ENCODE measurements at places on chromosomes 2 and 18. TPM values are rescaled to one million over a fixed set of nuclear protein-coding genes. Genes with fewer than 3 reads are reported as not detected.

The AQP12B gene
- total RNA-seq, result under 0.01 TPM

DNA sequence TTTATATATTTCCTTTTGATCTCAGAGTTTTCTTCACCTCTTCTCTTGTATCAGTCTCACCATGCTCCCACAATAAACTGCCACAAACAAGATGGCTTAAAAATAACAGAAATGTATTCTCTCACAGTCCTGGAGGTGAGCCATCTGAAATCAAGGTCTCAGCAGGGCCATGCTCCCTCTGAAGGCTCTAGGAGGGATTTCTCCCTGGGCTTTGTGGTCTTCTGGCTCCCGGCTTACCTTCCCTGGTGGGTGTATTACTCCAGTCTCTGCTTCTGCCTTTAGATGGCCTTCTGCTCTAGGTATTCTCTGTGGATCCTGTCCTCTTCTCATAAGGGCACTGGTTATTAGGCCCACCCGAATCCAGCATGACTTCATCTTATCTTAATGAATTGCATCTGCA, 994.7 kb upstream of the POU3F3 start:
- no peak for DNase-seq

DNA sequence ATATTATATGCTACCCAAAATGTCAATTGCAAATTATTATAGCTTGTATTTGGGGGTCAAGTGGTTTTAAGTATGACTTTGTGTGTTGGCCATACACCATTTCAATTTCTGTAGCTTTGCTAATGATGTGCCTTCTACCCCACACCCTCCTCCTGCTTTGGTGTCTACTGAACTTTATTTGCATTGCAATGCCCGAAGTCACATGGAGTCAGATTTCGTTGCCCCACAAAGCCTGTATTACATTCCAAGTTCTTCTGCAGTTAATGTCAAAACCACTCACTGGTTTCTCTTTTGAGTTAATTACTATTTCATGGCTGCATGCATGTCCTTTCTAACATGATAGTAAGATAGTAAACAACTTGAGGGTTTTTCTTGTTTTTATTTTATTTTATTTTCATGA, 528.9 kb downstream of the RIT2 start:
- DNase-seq, result no peak

- DNase-seq, result no peak
These were observed 78.7 kb downstream of the GBX2 start for GRCh38 chr2:236089271-236090026.

GRCh38 chr18:10020171-10020570, 106.4 kb downstream of the VAPA start:
- no peak for DNase-seq

GRCh38 chr18:13502585-13502984, 223.8 kb downstream of the FAM210A start:
- DNase-seq, result no peak

DNA sequence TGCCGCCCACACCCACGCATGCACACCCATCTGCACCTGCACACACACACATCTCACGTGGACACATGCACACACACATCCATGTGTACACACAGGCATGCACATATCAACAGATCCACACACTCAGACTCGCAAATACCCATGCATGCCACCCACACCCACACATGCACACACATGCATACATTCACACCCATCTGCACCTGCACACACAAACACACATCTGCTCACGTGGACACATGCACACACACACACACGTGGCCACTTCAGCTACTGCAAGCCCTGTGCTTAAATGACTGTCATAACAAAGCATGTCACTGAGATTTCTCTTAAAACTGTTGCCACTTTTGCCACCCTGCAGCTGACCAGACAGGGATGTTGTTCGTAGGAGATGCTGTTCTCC, 186.6 kb downstream of the SNTG2 start:
- DNase-seq, result no peak

GRCh38 chr18:34880882-34881834, 160.1 kb upstream of the MAPRE2 start:
- DNase-seq, result no peak

- DNase-seq, result no peak
These were observed 3.4 kb downstream of the SP9 start for GRCh38 chr2:174338147-174338605.

DNA sequence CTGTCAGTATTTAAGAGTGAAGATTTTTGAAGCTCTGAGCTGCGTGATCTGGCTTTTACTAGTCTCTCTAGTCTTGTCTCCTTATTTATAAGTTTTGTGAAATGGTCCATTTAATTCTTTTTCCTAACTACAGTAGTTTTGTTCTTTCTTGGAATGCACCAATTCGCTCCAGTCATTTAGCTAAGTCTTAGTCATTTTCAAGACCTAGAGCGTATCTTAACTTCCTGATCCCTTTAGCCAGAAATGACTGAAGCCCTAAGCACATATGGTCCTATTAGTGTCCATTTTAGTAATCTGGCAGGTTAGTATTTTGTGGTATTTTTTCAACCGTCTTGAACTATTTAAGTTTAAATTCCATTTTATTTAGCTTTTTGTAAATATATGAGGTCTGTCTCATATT, 3.6 kb downstream of the BIRC6 start:
- DNase-seq, result no peak
